ENCODE measurements at places on chromosomes 5 and 9.

GRCh38 chr9:113638897-113639296, 175.4 kb downstream of the RGS3 start:
- DNase-seq, result no peak

- no peak for DNase-seq
Observed at GRCh38 chr9:71136696-71137095, 15.3 kb upstream of the TRPM3 start.

DNA sequence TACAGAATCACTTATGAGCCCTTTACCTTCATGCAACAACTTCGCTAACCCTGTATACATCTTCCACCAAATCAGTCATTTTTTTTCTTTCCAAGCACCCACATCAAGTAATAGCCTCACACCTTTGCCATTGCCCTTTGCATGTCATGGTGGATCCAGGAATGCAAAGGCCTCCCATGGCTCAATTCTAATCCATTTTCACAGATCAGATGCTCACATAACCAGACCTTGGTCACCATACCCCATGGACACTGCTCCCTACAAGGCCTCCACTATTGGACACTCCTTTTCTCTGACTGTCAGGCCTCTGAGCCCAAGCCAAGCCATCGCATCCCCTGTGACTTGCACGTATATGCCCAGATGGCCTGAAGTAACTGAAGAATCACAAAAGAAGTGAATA, 179.5 kb downstream of the RASEF start:
- DNase-seq, result no peak

GRCh38 chr9:128917151-128917849, 3.5 kb upstream of the PHYHD1 start:
- DNase-seq, result peak; percentile 90

- peak; percentile 44 for DNase-seq
Observed at GRCh38 chr9:87067426-87067825, 120.1 kb upstream of the GAS1 start.

DNA sequence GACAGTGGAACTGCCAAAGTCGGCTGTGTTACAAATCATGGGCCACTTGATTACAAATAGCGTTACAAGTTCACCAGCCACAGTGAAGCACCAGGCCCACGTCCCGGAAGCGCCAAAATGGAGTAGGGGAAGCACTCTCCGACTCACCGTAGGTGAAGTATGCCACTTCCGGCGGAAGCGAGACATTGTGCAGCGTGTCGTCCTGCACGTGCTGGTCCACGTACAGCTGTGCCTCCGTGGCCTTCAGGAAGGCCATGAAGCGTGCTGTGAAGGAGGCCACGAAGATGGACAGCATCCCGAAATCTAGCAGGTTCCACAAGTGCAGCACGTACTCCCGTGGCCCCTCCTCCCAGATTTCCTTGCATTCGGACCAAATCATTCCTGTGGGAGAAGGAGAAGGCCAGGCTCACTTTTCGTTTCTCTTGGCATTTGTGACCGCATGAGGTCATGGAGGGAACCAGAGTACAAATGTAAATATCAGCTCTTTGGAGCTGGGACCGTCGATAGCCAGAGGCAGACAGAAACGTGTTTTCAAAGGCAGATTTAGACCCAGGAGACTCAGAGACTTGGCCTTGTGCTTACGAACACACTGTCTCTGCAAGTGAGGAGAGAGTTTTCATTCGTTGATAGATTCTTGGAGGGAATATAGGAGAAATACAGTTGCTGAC, 58.7 kb upstream of the SMIM32 start:
- DNase-seq, result no peak

GRCh38 chr5:8340261-8340660, 471.3 kb downstream of the MTRR start:
- no peak for DNase-seq

DNA sequence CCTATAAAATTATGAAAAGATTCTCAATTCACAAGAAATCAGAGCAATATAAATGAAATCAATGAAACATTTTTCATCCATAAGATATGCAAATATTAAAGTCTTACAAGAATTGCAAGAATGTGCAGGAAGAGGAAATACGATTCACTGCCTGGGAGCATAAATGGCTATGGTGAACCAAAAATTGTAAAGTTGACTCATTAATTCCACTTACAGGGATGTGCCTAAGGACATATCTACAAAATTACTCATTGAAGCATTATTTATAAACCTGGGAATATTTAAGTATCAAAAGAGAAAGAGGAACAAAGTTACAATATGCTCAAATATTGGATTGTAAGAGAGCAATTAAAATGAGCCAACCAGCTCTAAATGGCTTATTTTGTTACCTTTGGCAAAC, 6.9 kb upstream of the NIPSNAP3A start:
- DNase-seq, result no peak

DNA sequence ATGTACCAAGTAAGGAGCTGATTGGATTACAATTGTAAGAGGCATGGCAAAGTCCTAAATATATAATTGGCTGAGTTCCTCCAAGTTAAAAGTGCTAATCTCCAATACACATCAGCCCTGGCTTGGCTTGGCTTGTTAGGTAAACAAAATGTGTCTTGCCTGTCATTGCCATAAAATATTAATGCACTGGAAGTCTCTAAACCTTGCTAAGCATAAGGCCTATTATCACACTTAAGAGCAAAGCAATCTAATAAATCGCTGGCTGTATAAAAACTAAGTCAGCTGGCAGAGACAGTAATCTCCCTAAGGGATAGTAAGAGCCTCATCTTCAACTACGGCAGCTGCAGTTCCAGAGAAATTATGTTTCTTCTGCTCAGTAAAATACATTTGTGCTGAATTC, 418.6 kb upstream of the GRAMD2B start:
- peak; percentile 27 for DNase-seq
